ENCODE measurements at places on chromosomes 1 and 21. TPM values are rescaled to one million over a fixed set of nuclear protein-coding genes. Genes with fewer than 3 reads are reported as not detected.

DNA sequence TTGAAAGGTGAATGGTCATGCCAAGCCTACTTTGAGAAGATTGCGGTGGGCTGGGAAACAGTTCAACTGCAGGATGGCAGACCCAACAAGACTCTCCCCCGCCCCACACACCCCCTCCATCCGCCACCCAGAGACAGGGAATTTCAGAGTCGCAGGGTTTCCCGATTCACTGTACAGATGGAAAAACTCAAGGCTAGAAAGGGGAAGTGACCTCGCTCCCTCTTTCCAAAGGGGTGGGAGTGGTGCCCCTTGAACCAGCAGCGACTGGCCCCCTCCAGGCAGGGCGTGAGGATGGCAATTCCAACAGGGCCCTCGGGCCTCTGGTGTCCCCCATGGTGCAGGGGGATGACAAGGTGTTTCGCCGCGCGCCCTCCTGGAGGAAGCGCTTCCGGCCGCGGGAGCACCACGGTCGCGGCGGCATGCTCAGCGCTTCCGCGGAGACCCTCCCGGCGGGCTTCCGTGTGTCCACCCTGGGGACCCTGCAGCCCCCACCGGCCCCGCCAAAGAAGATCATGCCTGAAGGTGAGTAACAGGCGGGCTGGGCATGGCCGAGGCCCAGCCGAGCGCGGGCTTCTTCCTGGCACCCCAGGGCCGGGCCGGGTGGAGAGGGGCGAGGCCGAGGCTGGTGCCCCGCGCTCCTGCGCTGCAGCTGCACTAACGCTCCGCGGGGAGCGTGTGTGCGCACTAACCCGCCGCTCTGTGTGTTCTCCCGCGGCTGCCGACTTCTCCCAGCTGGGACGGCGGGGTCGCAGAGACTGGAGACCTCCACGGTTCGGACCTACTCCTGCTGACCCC lies 10.4 kb downstream of the MYOG start:
- DNase-seq: no peak

DNA sequence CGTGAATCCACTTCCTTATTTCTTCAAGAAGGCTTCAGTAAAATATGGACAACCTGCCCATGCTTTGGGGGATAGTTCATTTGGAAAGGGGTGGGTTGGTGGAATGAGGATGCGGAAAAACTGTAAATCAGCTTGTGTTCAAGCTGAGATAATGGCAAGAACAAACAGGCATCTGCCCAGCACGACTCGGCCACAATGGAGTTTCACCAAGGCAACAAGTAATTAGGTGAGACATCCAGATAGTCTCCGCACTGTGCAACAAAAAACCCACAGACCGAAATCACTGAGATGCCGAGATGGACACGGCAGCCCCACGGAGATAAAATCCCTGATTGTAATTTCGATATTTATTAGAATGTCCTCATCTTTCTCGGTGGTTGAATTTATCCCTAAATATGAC lies 455.2 kb downstream of the AJAP1 start:
- DNase-seq: no peak

- DNase-seq: no peak
Observed at GRCh38 chr1:170864238-170864637, 71.1 kb upstream of the MROH9 start.

GRCh38 chr21:25569711-25570110 lies 37.6 kb downstream of the MRPL39 start:
- DNase-seq: no peak

Gene SYTL1
- 33.0 TPM for polyA plus RNA-seq

Gene PYGO2
- 14.3 TPM for polyA plus RNA-seq
